ENCODE measurements at places on chromosomes 1 and 21.
A peak's percentile ranks its signal among the peaks of the same experiment; 100 is the strongest.

DNA sequence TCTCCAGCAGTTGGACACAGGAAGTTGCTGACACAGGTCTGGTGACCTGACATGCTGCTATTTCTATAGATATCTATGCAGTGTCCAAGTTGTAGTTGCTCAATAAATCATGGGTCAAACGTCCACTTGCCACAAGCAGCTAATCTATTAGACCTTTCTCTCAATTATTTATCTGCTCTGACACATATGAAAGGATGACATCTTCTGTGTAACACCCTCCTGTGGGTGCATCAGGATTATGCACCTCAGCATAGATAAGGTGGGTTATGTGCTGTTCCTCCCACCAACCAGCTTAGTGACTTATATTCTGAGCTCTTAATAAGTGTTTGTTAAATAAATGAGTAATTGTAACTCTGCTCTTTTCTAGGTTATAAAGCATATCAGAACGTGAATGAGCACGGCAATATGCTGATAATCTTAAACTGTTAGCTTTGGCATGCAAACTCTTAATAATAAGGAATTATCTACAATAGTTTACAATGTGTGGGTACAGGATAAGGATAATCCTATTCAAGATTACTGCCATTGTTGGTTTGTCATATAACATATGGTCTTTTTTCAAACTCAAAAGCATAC lies 90.7 kb upstream of the GCLM start:
- DNase-seq, result no peak

DNA sequence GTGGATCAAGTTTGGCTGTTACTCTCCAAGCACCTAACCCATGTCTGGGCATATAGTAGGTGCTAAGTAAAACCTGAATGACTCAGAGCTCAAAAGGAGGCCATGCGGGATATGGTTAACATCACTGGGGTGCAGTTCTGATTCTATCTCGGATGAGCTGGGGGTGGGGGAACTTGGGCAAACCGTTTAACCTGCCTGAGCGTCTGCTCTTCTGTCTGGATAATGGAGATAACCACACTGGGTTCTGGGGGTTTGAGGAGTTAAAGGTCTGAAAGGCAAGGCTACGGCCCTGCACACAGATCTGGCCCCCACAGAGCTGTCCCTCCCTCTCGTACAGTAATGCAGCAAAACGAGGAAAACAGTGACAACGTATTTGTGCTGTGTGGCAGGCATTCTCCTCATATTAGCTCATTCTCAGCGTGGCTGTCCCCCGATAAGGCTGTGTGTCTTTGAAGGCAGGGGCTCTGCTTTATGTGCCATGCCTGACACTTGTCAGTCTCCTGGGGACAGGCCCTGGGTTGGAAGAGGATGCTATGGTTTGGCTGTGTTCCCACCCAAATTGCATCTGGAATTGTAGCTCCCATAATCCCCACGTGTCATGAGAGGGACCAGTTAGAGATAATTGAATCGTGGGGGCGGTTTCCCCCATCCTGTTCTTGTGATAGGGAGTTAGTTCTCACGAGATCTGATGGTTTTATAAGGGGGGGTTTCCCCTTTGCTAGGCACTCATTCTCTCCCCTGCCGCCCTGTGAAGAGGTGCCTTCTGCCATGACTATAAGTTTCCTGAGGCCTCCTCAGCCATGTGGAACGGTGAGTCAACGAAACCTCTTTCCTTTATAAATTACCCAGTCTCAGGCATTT lies 6.8 kb upstream of the ALDH4A1 start:
- no peak for DNase-seq

- DNase-seq, result no peak
Observed at GRCh38 chr1:19208710-19209438, 1.2 kb downstream of the UBR4 start.

- peak; percentile 13 for DNase-seq
Observed at GRCh38 chr1:64834734-64835133, 89.9 kb downstream of the RAVER2 start.

DNA sequence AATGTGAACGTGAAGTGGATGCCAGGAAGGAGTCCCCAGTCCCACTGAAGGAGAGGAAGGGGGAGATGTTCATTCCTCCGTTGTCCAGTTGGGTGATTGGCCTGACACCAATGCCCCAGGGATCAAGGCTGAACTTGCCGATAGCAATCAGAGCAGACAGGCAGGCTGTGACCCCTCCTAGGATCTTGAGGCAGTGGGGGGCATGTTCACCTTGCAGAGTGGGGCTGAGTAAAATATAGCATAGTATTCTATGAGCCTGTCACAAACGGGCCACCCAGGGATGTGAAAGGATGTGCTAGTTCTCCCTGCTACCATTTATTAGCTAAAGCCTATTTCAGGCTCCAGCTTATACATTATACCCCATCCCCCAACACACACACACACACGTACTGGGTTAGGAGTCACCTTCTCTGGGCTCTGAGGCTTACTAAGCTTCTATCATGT lies 80.7 kb upstream of the CD34 start:
- DNase-seq, result no peak

- no peak for DNase-seq
Observed at GRCh38 chr1:237640966-237641365, 249.8 kb downstream of the ZP4 start.

DNA sequence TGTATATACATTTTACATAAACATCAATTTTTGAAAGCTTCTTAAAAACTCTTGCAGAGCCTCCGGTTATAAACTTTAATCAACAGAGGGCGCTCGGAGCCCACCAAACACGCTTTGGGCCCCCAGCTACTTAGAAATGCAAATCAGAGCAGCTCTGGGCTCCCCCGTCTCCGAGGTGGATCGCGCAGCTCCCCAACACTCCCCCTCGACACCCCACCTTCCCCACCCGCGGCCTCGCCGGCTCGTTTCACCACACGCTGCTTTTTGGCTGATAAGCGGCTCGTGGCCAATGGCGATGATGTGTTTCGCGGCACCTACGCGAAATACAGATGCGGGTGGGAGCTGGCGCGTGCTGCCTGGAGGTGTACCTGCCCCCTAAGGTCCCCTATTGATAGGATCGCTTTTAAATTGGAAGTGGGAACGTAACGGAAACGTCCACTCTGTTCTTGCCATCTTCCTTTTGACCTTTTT lies 1.7 kb upstream of the KIF26B start:
- no peak for DNase-seq

GRCh38 chr1:212455401-212455800 lies 22.7 kb downstream of the NENF start:
- DNase-seq, result no peak

- no peak for DNase-seq
Observed at GRCh38 chr1:118627435-118627834, 360.7 kb downstream of the TBX15 start.

GRCh38 chr1:178310685-178311105 lies 186.1 kb downstream of the CLEC20A start:
- peak; percentile 62 for DNase-seq

DNA sequence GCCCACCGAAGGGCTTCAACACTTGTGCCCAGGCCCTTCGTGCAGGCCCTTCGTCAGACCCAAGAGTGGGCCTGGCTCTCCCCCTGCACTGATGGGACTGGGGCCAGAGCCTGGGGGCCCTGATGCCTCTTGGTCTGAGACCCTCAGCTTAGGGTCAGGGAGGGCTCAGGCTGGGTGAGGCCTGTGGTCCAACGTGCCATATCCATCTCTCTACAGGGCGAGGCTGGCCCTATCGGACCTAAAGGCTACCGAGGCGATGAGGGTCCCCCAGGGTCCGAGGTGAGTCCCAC lies 15.6 kb downstream of the COL6A1 start:
- no peak for DNase-seq

DNA sequence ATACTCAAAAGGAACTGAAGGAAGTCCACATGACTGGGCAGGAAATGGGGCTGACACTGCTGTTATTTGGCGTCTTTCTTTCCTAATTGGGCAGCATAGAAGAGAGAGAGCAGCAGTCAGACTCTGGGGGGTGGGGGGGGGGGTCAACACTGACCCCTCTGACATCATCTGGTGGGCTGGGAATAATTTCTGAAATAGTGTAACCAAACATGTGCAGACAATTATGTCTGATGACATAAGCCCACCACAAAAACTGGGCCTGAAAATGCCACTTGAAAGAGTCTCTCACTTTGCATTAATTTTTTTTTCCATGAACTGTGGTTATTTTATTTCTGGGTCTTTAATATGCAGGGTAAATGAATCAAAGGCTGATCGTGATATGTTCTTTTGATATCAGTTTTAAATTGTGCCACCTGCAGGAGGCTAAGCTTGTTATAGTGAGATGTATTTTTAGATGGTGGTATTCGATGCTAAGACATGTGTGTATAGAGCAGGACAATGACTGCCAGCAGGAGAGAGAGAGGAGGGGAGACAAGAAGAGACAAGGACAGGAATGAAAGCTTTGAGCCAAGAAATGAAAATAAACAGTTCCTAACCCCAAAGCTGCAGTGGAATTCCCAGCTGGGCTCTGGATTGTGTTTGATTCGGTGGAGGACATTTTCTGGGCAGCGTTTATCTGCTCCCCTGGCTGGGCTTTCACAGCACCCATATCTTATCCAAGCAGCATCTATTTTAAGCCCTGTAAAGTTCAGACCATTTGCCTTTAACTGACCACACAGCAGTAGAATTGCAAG lies 264.7 kb downstream of the PBX1 start:
- DNase-seq, result peak; percentile 18

DNA sequence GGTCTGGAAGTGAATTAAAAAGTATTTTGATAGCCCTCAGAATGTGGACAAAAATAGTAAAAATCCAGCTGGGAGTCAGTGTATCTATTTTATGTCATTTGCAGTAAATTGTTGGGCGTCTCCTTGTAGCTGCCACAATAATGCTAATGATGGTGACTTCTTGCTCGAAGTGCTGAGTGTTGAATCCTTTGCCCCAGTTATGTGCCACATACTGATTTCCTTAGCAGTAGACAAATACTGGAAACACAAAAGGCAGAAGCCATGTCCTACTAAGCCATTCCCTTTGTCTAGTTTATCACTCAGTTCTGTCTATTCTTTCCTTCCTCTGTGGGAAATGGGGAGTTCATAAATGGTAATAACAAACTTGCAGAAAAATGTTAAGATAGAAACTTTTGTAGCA lies 70.7 kb upstream of the CXADR start:
- DNase-seq, result no peak

GRCh38 chr1:84298684-84299535 lies 2.6 kb upstream of the SAMD13 start:
- DNase-seq, result no peak

- DNase-seq, result peak; percentile 45
Observed at GRCh38 chr1:208929575-208929974, 653.9 kb upstream of the CAMK1G start.

- DNase-seq, result no peak
Observed at GRCh38 chr1:215794156-215794555, 227.1 kb downstream of the KCTD3 start.

GRCh38 chr1:2875707-2876561 lies 74.4 kb upstream of the TTC34 start:
- no peak for DNase-seq

DNA sequence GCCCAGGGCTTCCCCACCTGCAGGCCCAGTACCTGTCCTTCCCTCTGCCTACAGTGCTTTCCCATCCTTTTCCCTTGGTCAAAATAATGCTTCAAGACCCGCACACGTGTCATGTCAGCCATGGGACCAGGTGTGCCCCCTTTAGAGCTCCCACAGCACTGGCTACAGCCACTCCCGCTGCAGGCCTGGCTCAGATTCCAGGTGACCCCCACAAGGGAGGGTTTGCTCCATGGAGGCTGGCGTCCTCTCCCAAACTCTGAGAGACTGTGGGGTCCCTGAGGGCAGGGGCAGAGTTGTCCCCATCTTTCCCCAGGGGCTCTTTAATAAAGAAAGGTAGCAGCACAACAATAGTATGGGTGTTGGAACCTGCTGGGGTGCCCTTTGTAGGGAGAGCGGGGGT lies 66.4 kb upstream of the RUNX3 start:
- DNase-seq, result no peak

DNA sequence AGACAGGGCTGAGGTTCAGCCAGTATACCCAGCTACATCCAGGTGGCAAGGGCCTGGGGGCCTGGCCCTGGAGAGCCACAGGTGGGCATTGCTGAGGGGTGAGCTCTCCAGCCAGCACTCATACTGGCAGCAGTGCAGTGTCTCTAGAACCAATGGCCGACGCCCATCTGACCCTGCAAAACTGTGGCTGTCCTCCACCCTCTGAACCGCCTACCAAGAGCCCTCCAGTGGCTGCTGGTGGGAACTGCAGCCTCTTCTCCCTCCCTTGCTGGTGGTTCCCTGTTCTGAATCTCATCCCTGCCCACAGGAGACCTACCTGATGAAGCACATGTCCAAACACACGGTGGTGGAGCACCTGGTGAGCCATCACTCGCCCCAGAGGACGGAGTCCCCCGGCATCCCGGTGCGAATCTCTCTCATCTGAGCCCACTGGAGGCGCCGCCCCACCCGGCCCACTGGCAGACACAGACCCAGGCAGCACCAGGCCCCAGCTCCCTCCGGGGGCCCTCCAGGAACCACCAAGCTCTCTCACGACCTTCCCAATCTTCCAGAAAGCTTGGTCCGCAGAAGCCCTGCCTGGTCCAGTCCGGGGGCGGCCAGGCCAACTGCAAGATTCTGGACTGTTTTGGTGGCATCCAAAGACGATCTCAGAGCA lies 22.1 kb downstream of the A3GALT2 start:
- DNase-seq, result no peak

GRCh38 chr1:58620926-58621325 lies 43.9 kb upstream of the TACSTD2 start:
- DNase-seq, result no peak

GRCh38 chr21:37555672-37556261 lies 189.2 kb downstream of the DYRK1A start:
- DNase-seq, result no peak

- DNase-seq, result no peak
Observed at GRCh38 chr1:30087465-30087864, 635.9 kb downstream of the MATN1 start.

- DNase-seq, result no peak
Observed at GRCh38 chr1:17218939-17219338, 14.0 kb downstream of the PADI1 start.

GRCh38 chr1:64315402-64315801 lies 112.0 kb downstream of the UBE2U start:
- DNase-seq, result no peak

DNA sequence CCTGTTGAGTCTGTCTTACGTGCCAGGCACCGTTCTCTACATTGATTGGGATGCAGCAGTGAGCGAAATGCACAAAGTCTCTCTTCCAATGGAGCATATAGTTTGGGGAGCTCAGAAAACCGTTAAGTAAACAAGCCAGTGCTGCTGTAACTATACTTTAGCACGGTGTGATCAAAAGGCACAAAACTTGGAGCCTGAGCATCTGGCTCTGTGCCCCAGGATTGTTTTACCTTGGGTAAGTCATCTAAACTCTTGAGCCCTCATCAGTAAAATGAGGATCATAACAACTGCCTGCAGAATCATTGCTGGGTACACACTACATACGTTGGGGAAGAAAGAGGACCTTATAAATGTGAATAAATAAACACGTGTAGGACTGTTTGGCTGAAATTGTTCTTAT lies 1.8 kb downstream of the HHIPL2 start:
- DNase-seq, result no peak

GRCh38 chr1:42937141-42937696 lies 21.4 kb downstream of the SLC2A1 start:
- no peak for DNase-seq

DNA sequence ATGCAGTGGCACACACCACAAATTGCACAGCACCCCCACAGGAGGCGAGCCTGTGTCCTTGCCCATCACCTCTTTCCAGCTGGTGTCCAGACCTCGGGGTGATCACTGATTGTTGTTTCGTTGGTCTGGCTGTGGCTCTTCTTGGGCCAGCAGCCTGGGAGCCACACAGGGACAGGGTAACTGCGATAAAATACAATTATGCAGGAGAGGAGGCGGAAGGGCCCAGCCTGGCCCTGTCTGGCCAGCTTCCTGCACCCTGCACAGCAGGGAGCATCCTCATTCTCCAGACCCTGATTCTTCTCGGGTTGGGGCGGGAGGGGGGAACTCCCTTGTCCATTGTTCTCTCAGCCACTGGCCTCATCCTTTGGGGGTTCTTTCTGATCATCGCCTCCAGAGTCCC lies 83.6 kb downstream of the ADARB1 start:
- DNase-seq, result no peak
